Mammary epithelial cell (primary cell): ENCODE measurements at places on chromosomes 2 and 18. TPM values are rescaled to one million over a fixed set of nuclear protein-coding genes. Genes with fewer than 3 reads are reported as not detected.

- DNase-seq: no peak
These were observed 71.6 kb downstream of the BOLA3 start for GRCh38 chr2:74076074-74076470.

Gene DUSP2
- 22.0 TPM for total RNA-seq

Gene NETO1
- under 0.01 TPM for total RNA-seq

GRCh38 chr2:79980816-79981215 lies 323.7 kb downstream of the LRRTM1 start:
- DNase-seq: no peak

DNA sequence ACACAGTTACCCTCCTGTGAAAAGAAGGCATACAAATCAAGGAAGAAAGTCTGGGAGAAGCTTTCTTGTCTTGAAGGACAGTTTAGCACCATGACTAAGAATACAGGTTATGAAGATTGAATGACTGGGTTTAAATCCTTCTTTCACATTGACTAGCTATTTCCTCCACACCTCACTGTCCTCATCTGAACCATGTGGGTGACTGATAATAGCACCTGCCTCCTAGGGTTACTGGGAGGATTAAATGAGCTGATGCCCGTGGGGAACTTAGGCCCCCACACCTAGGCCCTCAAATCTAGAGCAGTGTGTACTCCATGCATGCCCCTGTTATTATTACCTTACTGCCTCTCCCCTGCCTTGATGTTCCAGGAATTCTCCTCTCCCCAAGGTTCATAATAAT lies 202.9 kb downstream of the FBXO15 start:
- DNase-seq: no peak

Gene SCYGR8
- total RNA-seq: not detected

GRCh38 chr18:61847164-61847791 lies 45.5 kb downstream of the RNF152 start:
- DNase-seq: no peak

DNA sequence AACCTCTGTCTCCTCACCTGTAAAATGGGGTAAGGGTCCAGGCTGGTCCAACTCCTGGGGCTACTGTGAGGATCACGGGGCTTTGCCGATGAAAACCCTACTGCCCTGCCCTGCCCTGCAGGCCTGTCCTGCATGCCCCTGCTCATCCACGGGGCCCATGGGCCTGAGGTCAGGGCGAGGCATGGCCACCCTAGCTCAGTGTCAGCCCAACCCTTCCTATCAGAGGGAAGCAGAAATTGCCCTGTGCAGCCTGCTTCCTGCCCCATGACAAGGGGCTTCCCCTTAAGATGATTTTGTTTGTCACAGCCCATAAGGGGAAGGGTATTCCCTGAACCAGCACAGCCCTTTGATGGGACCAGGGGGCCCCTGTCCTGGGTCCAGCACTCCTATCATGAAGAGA lies 353.6 kb upstream of the ID2 start:
- DNase-seq: no peak

DNA sequence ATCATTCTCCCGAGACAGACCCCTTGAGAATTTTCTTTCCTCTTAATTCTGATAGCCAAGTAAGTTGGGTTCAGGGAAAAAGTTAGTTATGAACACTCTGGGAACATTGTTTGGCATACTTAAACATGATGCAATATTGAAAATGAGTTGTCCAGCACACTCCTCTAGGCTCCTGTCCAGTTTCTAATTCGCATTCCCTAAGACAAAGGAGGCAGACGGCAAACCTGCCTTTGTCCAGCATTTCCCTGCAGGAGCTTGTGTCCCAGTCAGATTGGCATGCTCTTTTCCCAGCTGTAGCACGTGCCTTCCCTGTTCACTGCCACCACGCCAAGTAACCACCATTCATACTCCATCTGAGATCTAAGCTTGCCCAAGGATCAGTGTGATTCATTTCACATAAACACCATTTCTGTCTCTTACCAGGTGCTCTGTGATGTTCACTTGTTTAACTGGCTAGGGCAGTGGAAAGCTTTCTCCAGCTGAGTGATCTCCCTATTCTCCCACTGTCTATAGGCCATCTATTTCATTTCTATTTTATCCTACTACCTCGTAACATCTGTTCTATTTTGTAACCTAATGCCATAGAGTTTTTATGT lies 150.0 kb upstream of the EPB41L3 start:
- DNase-seq: no peak

DNA sequence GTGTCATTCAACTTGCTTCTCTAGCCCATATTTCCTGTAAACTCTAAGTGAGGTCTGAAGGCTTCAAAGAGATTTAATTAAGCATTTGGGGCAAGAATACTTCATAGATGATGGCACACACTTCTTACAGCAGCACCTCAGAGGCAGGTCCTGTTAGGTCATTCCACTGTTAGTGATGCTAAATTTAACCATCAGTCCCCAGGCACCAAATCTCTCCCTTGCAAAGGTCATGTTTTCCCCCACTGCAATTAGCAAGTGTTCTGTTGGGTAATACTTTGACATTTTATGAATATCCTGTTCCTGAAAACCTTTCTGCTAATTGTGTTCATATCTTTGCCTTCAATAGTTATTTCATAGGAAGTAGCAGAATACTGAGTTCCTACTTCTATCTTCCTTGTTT lies 117.0 kb downstream of the STK39 start:
- DNase-seq: no peak

DNA sequence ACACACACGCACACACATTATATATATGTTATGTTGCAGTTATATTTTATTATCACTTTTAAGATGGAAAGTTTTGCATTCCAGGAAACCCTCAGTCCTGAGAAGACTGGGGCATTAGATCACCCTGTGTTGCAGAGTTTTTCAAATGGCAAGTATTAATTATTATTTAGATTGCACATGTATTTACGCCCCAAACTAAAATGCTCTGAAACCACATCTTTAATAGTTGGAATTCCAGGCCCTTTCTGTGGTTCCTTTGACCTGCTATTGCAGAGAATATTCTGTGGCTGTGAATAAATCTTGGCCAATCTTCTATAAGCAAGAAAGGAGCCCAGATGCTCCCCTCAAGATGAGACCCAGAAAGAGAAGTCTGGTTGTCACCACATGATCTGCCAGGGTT lies 427.0 kb upstream of the TNP1 start:
- no peak for DNase-seq

DNA sequence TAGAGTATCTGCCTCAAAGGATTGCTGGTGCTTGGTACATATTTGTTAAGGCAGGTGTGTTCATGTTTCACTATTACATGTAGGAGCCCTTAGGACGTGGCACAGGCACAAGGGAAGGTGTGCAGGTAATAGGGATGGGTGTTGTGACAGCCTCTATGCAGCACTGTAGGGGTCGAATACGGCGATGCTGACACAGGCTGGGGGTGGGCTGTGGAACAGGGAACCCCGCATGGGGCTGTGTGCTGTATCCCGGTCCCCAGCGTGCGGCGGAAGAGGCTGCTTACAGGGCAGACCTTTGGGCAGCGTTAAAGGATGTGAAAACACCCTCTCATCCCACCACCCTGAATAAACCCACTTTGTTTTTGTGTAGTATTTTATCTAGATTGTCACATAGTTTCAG lies 21.5 kb downstream of the B3GNT2 start:
- DNase-seq: no peak

Gene ZRANB3
- total RNA-seq: 9.3 TPM

- peak; percentile 17 for DNase-seq
These were observed 95.3 kb upstream of the FAM110C start for GRCh38 chr2:141611-142010.

DNA sequence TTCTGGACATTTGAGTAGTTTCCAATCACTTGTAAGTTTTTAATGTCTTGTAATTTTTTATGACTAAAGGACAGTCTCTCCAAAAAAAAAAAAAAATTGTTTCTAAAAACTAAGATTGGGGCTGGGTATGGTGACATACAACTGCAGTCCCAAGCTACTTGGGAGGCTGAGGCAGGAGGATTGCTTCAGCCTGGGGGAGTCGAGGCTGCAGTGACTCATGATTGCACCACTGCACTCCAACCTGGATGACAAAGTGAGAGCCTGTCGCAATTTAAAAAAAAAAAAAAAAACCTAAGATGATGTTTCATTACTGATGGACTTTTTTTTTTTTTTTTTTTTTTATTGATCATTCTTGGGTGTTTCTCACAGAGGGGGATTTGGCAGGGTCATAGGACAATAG lies 34.4 kb upstream of the PKDCC start:
- DNase-seq: no peak

- DNase-seq: no peak
These were observed 27.7 kb downstream of the ITGA6 start for GRCh38 chr2:172455121-172455515.

DNA sequence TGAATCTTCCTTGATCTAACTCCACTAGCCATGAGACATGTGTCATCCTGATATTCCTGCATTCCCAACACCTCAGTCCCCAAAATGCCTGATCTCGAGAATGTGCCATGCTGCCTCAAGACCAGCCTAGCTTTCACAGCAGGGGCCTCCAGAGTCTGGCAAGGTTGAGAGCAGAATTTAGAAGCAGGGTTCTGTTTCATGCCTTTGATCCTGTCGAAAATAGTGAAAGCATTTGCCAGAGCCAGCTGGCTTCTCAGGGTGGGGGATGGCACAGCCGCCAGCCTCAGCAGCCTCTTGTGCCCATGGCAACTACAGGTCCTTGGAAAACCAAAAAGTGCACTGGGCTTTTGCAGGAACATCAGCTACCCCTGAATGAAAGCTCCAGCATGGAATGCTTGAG lies 143.5 kb downstream of the RTN4 start:
- no peak for DNase-seq

- DNase-seq: no peak
These were observed at the start of gene ECEL1 for GRCh38 chr2:232487385-232488096. Gene ECEL1, minus strand, starts transcription at chr2:232487834. Its CDS starts 1,181 bp downstream, at chr2:232486653.

DNA sequence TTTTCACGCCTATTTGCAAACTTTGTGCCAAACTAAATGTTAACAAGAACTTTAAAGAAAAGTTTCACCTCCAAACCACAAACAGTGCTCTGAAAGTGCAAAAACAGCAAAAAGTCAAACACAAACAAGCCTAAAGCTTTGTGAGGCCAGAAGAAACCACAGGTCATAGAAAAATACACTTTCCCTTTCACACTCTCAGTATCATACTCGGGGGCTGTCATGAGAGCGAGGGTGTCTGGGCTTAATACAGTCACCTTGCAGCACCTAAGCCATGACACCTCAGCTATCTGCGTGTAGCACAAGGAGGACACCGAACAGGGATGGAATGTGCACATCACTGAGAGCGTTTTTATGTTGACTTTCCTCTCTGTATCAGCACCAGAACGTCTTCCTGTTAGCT lies 26.6 kb upstream of the SEH1L start:
- no peak for DNase-seq

- DNase-seq: peak; percentile 54
These were observed 23.1 kb upstream of the TNFAIP6 start for GRCh38 chr2:151334082-151334815.

Gene GALNT5
- 12.7 TPM for total RNA-seq

Gene SIX3
- not detected for total RNA-seq

DNA sequence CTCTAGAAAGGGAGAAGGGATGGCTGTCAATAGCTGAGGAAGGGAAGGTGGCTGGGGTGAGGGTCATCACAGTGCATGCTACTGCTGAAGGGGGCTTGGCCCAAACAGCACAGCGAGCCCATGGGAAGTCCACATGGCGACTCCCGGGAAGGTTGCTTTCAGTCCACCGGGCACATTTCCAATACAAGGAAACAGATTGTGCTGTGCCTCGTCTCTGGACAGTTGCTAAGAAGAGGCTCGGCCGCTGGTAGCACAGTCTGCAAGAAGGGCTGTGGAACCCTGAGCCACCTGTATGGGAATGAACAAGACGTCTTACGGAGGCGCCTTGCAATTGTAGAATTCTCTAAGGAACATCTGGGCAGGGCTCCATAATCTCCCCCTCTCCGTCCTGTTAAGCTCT lies 123.1 kb downstream of the CELF4 start:
- DNase-seq: no peak

Gene GKN2
- total RNA-seq: not detected in 2 replicates

Gene ABCB11
- not detected in 2 replicates for total RNA-seq

Gene FAM237A
- total RNA-seq: not detected

GRCh38 chr2:11100130-11100529 lies 55.1 kb upstream of the SLC66A3 start:
- DNase-seq: no peak

DNA sequence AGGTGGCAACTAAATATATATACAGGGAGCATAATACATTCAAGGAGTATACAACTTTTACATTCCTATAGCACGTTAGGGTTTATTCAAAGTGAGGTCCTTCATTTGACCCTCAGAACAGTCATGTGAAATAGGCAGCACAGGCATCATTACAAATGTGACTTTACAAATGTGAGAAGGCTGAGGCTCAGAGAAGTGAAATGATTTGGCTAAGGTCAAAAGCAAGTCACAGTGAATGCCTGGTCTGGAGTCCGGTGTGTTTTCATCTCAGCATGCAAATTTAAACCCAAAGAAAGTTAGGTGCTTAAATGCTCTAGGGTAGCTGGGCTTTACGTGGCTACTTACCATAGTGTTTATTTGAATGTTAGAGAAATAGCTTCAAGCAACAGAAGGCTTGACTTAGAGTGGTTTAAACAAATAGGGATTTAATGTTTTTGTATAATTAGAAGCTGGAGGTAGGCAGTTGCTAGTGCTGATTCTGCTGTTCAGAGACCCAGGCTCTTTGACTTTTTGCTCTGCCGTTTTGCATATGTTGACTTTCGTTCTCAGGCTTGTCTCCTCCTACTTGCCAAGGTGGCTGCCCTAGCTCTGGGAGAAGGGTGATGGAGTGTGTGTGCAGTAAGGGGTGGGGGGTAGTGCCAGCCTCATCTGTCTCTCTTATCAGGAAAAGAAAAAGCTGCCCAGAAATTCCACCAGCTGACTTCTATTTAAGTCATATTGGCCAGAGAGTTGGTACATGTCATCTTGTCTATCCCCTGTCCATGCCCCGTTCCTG lies 89.2 kb downstream of the PLCL1 start:
- no peak for DNase-seq

DNA sequence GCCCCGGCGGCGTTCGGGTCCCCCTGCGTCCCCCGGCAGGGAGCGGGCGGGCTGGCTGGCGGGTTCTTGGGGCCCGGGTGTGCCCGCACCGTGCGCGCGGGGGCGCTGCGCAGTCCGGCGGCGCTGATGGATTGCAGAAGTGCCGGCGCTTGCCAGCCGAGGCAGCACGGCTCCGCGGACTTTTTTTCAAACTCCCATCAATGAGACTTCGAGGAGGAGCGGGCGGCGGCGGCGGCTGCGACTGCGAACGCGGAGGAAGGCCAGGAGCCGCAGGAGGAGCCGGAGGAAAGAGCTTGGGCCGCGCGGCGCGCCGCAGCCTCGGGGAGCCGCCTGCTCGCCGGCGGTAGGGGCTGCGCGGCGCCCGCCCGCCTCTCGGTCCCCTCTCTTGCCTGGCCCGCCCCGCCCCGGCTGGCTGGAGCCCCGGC lies at the start of gene GLI2:
Gene GLI2 (plus strand): TSS at position 123 of the 425 bp plus-strand sequence. CDS start 61,453 bp downstream, outside the sequence.
- peak; percentile 71 for DNase-seq

- no peak for DNase-seq
These were observed 8.4 kb upstream of the PLEK start for GRCh38 chr2:68356599-68357239.

- no peak for DNase-seq
These were observed 610.0 kb upstream of the RAB6C start for GRCh38 chr2:129369437-129369836.

- no peak for DNase-seq
These were observed 643.2 kb upstream of the PIK3C3 start for GRCh38 chr18:41311571-41312547.

Gene CYP26B1
- total RNA-seq: 8.0 and 8.6 TPM in 2 replicates

GRCh38 chr2:184372484-184372883 lies 225.8 kb upstream of the ZNF804A start:
- DNase-seq: no peak
